Stimulated activated CD4-positive, alpha-beta T cell treated with anti-CD3 and anti-CD28 coated beads, Interleukin-15, amount 100 ng/mL, for 24 hours (primary cell): ENCODE measurements at places on chromosomes 11 and 22.

DNA sequence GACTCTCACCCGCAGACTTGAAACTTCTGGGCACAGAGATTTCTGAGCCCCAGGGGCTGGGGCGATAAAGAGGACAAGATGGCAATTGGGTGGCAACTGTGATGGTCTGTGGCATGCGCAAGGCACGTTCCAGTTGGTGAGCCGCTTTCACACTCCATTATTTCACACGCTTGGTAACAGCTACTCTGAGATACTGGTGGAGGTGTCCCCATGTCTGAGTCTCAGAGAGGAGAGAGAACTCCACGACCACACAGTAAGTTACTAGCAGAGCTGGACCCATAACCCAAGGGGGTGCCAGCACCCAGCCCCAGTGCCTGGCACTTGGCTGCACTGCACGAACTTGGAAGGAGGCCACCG, 6.0 kb upstream of the KCNJ4 start:
- DNase-seq: no peak

GRCh38 chr22:30460147-30460546, 11.7 kb downstream of the SEC14L3 start:
- DNase-seq: no peak

GRCh38 chr11:97140885-97141494, 751.2 kb downstream of the JRKL start:
- no peak for DNase-seq

DNA sequence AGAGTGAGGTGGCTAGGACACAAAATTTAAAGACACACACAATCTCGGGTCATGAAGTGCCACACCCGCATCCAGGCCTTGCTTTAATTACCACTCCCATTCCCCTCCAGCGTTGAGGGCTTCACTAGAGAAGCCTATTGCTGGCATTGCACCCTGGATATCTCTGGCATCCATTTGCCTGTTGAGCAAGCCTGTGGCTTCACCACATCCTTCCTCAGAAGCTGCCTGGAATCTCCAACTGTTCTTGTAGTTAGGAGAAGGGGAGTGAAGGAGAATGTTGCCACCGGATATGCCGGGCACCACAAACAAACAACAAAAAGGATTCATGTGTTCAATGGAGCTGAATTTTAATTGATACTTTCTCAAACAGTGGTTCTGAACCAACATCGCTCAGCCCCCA, 34.4 kb upstream of the RCN1 start:
- no peak for DNase-seq

DNA sequence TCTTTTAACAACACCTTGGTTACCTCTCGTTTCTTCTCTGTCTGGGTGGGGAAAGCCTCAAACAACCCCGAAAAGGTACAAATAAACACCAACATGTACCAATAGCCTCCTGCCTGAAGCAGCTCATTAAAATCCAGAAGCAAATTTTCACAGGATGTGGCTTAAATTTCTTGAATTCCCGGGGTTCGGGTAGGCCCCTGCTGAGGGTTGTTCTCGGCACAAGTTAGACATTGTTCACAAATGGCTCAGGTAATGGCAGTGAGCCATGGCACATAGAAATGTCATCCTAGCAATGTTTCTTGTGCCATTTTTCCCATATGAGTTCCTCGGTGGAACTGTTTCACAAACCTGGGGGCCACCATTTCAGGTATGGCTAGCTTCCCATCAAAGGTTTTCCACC, 19.7 kb upstream of the GLYATL1 start:
- no peak for DNase-seq

DNA sequence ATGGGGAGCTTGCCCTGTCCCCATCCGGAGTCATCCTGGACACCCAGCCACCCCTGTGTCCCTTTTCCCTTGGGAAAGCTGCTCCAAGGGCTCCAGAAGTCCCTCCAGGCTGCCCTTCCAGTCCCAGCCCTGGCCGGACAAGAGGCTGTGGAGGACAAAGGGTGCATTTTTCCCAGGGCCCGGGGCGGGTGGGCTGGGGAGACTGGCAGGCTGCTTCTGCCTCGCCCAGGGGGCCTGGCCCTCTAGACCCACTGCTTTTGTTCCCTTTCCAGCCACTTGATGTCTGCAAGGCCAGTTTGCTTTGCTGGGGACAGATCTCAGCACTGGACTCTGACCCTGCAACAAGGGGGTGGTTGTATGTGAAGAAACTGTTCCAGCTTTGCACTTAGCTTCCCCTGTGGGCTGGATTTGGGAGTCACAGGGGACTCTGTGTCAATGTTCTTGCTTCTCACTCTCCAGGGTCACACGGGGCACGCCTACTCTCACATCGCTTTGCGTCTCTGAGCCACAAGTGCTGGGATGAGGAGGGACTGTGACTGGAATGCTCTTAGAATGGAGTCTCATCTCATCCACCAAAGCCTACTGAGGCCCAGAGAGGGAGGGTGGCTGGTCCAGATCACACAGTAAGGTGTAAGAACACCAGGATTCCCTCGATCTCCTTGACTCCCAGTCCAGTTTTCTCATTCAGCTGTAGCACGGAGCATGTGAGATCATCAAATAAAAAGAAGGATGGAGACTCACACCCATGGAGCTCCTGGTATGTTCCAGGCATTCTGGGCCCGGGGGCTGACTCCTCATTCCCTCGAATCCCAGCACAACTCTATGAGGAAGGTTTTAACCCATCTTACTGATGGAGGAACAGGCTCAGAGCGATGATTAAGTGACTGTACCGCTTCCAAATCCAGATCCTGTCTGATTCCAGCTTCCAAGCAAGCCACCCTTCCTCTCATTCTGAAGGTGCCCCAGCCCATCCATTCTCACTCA, 59.9 kb downstream of the FBXO7 start:
- no peak for DNase-seq

- DNase-seq: no peak
Measured at GRCh38 chr11:45518833-45519535, 146.4 kb downstream of the CHST1 start.
